ENCODE measurements at places on chromosomes 7 and 10.

- DNase-seq: no peak
These were observed 240.7 kb downstream of the SORCS3 start for GRCh38 chr10:104881740-104882139.

DNA sequence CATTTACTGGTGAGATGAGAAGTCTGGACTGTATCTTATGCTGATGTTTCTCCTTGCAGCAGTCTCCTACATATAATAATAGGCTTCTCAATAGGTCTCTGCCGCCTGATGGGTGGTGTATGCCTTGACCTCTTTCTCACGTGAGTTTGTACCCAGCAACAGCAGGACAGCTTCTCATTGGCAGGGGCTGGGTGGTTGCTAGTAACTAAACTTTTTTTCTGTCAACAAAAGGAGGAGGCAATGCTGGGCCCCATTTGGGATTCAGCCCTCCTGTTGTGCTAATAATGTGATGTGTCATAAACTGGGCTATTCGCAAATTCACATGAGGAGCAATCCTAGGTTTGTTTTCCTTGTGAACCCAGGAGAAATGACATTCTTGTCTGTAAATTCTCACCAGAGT lies 533.6 kb downstream of the GATA3 start:
- DNase-seq: no peak

GRCh38 chr7:48839108-48839507 lies 85.2 kb upstream of the CDC14C start:
- no peak for DNase-seq

DNA sequence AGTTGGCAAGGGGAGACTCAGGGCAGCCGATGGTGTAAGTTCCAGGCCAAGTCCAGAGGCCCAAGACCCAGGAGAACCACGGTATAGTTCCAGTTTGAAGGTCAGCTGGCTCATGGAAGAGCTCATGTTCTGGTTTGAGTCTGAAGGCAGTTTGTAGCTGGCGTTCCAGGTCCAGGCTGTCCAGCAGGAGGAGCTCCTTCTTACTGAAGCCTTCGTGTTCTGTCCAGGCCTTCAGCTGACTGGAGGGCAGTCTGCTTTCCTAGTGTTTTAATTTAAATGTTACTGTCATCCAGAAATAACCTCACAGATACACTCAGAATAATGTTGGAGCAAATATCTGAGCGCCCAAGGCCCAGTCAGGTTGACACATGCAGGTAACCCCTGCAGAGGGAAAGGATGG lies 4.2 kb downstream of the SUN1 start:
- DNase-seq: no peak

DNA sequence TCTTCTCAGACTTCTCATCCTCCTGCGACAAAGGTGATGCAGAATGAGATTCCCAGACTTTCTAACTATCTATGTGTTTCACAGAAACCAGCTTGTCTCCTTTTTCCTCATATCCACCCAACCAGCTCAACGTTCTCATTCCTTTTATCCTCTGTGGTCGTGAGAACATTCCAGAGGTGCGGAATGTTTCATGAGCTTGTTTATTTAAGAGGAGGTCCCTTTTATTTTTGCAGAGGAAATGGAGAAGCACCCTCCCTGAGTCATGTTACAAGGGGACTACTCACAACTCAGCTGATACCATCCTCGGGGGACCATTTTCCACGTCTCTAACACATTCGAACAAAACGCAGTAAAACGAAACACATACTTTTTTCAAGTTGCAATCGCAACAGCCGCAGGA lies 93.2 kb downstream of the ZRANB1 start:
- DNase-seq: no peak

DNA sequence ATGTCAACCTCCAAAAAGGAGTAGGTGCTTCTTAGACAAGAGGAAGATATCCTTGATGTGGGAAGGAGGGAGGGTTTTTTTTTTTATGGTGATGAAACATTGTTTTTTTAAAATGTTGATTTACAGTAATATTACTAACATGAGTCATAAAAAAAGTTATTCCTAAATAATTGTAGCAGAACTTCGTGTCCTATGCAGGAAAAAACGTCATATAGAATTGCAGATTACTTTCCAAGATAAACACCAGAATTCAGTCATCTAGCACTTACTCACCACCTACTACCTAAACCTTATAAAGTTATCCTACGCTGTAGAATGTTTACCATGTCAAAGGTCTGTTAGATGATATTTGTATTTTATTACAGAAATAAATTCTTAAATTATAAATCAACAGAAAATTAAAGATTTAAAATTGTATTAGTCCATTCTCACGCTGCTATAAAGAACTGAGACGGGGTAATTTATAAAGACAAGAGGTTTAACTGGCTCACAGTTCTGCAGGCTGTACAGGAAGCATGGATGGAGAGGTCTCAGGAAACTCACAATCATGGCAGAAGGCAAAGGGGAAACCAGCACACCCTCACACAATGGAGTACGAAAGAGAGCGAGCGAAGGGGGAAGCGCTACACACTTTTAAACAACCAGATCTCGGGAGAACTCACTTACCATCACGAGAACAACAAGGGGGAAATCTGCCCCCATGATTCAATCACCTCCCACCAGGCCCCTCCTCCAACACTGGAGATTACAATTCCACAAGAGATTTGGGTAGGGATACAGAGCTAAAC lies 105.2 kb upstream of the NEBL start:
- no peak for DNase-seq

DNA sequence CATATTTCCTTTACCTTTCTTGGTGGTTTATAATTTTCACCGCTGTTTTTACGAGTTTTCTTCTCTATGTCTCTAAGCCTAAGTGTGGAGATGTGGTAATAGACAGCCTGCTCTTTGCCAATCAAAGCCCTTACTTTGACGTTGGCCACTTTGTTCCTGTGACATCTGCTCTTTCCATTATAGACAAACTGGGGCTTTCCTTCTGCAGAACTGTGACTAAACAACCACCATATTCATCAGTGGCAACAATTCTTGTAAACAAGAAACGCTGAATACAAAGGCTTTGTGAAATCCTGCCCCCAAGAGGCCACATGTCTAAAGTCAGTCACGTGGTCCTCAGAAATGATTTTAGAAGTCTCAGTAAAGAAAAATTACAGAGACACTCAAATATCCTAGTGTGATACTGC lies 59.6 kb upstream of the CAPZA2 start:
- DNase-seq: peak; percentile 38

- no peak for DNase-seq
These were observed 253.2 kb upstream of the SMIM30 start for GRCh38 chr7:113371416-113372043.

GRCh38 chr7:124255041-124255655 lies 222.3 kb upstream of the TMEM229A start:
- no peak for DNase-seq

DNA sequence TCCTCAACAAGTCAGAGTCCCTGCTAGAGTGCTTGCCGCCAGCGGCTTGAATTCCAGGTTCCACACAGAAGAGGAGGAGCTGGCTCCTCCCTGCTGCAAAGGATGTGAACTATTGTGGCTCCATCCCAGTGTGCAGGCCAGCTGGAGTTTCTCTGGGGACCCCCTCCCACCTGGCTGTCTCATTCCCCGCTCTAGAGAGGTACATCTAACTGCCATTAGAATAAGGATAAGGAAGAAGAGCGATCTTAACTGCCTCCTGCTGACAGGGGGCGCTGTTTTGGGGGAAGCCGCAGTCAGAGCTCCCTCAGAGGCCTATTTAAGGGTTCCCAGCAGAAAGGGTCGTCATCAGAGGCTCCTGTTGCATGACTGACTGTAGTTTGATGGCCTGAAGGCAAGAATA lies 40.8 kb upstream of the HECW1 start:
- no peak for DNase-seq

DNA sequence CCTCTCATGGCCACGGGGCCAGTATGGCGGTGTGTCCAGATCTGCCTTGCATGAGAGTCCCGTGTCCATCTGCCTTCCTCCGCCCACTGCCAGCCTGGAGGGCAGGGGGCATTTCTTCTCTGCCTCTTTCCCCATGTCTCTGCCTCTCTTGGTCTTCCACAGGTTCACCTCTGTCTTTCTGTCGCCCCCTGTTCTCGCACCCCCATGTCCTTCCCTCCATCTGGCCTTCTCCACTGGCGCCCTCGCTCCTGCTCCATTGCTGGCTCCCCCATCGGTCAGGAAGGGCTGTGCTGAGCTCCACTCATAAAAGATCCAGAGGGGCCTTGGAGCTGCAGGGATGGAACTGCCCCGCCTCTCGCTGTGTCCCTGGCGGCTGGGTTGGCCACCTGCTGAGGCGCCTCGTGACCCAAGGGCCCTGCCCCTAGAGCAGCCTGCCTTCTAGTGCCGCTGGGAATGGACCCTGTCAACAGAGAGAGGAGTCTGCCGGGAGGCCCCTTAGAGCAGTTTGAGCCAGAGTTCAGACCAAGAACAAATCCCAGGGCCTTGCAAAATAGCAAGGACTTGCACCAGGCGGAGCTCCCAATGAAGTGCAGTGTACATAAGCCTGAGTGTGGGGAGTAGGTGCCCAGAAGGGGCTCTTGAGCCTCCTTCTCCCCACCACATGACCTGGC lies 42.0 kb downstream of the GOLGA7B start:
- DNase-seq: no peak

GRCh38 chr7:150408393-150409299 lies 29.5 kb downstream of the ZNF775 start:
- no peak for DNase-seq

- no peak for DNase-seq
These were observed 41.4 kb downstream of the BRAF start for GRCh38 chr7:140883378-140883777.

DNA sequence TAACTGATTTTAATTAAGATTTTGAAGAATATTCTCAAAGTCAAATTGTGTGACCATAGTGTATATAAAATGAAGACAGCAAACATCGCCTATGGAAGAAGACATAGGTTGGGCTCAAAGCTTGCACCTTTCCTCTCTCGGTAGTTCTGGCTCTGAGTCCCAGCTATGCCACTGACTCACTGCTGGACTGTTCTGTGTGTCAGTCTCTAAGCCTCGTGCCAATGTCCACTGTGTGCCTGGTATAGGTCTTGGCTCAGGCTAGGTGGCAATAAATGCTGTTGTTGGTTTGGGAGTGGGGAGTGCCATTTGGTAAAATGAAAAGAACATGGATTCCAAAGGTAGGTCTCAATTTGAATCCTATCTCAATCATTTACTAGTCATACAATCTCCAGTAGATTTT lies 137.5 kb upstream of the RHEB start:
- no peak for DNase-seq

DNA sequence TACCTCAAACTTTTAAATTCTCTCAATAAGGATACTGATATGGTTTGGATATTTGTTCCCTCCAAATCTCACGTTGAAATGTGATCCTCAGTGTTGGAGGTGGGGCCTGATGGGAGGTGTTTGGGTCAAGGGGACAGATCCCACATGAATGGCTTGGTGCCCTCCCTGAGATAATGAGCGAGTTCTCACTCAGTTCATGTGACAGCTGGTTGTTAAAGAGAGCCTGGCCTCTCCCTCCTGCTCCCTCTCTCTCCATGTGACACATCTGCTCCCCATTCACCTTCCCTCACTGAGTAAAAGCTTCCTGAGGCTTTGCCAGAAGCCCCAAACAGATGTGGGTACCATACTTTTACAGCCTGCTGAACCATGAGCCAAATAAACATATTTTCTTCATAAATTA lies 19.2 kb downstream of the ABCB4 start:
- DNase-seq: peak; percentile 94

GRCh38 chr7:99713995-99714570 lies 20.9 kb downstream of the CYP3A7 start:
- DNase-seq: no peak

DNA sequence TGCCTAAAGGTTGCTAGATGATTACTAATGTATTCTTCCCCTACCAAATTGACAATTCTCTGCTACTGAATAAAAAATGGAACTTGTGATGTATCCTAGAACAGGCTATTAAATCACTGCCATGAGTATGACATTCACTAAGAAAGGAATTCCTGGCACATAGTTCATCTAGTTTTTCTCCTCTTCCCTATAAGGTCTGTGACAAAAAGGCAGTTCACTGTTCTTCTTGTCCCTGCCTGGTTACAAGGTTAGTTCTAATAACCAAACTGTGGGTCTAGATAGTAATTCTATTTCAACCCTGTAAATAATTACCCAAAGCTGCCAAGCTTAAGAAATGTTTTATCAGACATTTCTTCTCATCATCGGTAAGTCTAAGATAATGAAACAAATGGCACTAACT lies 245.6 kb downstream of the BICC1 start:
- DNase-seq: no peak

Data from NCI-H2171 treated with DMSO at 0.1 percent for 48 hours (cell line).